Suppressor macrophage treated with lipopolysaccharide for 4 hours (primary cell): ENCODE measurements at places on chromosomes 12 and 14.
A peak's percentile ranks its signal among the peaks of the same experiment; 100 is the strongest.

- DNase-seq: no peak
Observed at GRCh38 chr12:18071336-18071735, 18.7 kb downstream of the RERGL start.

GRCh38 chr14:73261075-73261474, 23.8 kb downstream of the PAPLN start:
- DNase-seq: no peak

DNA sequence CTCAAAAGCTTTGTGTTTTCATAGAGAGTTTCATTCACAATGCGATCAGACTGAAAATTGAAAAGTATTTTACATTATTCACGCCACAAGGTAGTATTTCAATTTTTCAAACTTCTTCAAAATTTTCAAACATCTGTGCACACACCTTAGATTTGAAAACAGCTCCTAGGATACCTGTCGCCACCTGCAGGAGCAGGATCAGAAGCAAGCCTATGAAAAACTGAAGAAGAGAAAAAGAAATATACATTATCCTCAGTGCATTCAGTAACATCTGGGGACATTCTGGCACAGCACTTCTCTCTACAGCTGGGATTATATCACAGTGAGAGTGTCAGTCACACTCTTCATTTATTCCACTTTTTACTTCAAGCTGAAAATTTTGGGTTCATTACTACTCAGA, 19.8 kb downstream of the TSPAN8 start:
- no peak for DNase-seq

- no peak for DNase-seq
Observed at GRCh38 chr12:100186071-100186470, 14.5 kb upstream of the ACTR6 start.

DNA sequence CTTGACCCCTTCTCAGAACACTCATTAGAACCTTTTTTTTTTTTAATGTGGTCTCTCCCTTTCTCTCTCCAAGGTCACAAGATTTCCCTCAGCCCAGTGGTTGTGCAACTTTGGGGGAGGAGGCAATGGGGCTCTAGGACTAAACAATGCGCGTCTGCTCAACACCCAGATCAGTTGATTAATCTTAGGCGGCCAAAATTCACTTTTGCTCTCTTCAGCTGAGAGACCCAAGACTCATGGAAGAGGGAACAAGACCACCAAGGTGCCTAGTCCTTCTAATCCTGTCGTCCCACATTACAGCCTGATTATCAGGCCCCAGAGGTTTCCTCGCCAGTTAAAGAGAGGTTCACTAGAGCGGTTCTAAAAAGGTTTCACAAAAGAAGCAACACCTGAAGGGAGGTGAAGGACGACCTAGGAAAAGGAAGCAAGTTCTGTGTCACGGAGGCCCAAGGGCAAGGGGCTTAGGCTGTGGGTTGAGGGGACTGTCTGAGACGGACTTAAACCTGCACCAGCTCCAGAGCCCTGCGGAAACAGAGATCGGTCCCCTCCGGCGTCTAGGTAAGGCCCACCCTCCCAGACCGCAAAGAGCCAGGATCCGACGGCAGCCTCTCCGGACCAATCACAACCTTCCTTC, 824 bp upstream of the TARBP2 start:
- DNase-seq: peak; percentile 85

DNA sequence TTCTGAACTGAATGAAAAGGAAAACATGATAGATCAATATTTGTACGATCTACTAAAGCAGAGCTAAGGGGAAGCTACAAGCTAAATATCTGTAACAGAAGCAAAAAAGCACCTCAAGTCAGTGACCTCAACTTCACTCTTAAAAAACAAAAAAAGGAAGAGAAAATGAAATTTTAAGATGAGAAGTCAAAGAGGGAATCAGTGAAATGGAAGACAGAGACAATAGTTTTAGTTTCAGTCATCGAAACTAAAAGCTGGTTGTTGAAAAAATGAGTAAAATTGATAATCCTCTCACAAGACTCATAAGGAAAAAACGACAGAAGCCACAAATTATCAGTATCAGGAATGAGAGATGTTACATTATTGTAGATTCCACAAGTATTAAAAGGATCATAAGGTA, 11.9 kb upstream of the SLC2A13 start:
- DNase-seq: peak; percentile 43

DNA sequence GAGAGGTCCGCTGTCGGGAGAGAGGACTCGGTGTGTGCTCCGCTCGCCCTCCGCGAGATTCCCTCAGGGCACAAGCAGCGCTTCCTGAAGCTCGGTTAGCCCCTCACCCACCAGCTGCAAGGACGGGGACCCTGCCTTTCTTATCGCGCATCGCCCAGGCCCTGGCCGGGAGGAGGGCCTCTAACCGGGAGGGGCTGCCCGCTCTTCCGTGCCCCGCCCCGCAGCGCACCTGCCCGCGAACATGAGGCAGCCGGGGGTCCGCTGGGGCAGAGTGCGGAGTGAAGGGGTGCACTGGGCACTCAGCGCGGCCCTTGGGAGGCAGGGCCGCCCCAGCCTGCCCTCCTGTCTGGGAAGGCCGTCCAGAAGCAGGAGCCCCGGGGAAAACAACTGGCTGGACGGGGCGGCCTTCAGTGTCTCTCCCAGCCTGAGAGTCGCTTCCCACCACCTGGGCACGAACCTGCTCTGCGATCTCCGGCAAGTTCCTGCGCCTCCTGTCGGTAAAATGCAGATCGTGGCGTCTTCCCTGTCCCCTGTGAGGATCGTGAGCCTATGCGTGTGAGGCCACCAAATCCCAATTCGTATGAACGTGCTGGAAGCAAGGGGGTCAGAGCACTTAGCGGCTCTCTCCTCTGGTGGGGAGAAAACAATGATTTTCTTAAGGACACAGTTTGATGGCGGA, 28.0 kb upstream of the ADIPOR2 start:
- no peak for DNase-seq

- DNase-seq: peak; percentile 16
Observed at GRCh38 chr12:66662729-66663128, 16.1 kb downstream of the GRIP1 start.

DNA sequence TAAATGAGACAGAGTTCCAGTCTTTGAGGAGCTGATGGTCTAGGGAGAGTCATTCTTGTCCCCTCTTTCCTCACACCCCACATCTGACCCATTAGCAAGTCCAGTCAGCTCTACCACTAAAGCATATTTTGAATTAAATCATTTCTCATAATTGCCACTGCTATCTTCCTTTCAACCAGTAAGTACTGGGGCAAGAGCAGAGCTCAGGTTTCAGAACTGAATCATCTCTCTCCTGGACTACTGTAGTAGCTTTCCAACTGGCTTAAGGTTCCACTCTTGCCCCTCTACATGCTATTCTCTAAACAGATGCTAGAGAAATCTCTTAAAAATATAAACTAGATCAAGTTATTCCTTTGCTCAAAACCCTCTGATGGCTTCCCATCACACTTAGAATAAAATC, 218.3 kb downstream of the TTC6 start:
- no peak for DNase-seq

DNA sequence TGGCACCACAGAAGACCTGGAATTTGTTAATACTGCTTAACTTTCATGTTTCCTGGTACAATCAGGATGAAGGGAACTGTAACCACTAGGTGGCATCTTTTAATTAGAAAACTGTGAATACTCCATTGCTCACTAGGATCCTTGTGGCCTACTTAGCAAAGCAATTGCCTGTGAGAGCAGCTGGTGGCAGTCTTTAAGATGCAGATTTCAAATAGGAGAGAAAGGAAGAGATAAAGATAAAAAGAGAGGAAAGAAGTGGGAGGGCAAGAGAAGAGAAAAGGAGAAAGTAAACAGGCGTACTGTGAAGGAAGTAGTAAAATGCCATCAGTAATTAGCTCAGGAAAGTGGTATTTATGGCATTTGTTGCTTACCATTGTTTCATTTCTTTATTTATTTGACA, 114.5 kb downstream of the RAD51B start:
- DNase-seq: peak; percentile 74

- no peak for DNase-seq
Observed at GRCh38 chr12:5643266-5643665, 211.4 kb downstream of the NTF3 start.

- no peak for DNase-seq
Observed at GRCh38 chr12:122457627-122458026, 35.2 kb upstream of the CLIP1 start.
